Stimulated activated CD4-positive, alpha-beta T cell treated with anti-CD3 and anti-CD28 coated beads, TNF-alpha, amount 100 ng/mL, for 48 hours (primary cell): ENCODE measurements at places on chromosomes 3 and 15.
A peak's percentile ranks its signal among the peaks of the same experiment; 100 is the strongest.

DNA sequence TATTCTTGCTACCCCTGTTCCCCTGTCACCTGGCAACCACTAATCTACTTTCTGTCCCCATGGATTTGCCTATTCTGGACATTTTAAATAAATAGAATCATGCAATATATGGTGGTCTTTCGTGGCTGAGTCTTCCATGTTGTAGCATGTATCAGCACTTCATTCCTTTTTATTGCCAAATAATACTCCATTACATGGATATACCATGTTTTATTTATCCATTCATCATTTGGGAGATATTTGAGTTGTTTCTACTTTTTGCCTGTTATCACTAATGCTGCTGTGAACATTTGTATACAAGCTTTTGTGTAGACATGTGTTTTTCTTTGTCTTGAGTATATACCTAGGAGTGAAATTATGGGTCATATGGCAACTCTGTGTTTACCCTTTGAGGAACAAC is 50.6 kb downstream of the NR2C2 start:
- DNase-seq: no peak

DNA sequence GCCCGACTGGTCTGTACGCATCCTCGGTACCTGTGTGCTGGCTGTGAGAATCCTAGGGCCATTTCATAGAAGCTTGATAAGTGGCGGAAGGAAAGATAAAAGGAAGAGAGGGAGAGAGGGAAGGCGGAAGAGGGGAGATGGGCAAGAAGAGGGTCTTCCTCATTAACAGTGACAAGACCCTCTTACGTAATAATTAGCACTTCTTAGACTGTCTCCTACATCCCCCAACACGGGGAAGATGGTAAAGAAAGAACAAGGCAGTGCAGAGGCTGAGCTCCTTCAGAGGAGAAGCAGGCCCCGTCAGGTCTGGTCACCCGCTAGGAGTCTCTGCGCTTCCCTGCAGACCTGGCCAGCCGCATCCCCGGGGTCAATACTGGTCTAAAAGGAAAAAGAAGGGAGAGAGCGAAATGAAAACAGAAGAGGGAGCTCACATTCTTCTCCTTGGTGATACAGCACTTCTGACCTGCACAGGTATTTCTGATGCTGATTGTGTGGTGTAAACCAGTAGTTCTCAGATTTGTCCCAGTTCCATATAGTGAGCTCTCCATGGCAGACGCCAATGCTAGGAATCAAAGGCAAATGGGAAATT is 19.0 kb upstream of the FAM240A start:
- no peak for DNase-seq

DNA sequence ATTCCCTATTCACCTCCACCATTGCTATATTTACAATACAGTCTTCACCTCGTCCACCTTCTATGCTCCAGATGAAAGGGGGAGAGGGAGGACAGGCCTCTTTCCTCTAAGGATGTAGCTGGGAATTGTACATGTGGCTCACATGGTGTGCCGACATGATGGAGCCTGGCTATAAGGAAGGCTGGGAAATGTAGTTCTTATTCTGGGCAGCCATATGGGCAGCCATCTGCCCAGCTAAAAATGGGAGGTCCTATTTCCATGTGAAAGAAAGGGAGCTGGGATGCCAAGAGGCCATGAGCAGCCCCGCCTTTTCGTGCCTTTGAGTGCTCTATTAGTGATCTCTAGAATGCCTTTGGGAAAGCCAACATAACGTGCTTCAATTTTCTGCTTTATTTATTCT is 27.1 kb upstream of the MGLL start:
- DNase-seq: no peak

- DNase-seq: no peak
Observed at GRCh38 chr3:14300721-14301399, 101.5 kb upstream of the SLC6A6 start.

DNA sequence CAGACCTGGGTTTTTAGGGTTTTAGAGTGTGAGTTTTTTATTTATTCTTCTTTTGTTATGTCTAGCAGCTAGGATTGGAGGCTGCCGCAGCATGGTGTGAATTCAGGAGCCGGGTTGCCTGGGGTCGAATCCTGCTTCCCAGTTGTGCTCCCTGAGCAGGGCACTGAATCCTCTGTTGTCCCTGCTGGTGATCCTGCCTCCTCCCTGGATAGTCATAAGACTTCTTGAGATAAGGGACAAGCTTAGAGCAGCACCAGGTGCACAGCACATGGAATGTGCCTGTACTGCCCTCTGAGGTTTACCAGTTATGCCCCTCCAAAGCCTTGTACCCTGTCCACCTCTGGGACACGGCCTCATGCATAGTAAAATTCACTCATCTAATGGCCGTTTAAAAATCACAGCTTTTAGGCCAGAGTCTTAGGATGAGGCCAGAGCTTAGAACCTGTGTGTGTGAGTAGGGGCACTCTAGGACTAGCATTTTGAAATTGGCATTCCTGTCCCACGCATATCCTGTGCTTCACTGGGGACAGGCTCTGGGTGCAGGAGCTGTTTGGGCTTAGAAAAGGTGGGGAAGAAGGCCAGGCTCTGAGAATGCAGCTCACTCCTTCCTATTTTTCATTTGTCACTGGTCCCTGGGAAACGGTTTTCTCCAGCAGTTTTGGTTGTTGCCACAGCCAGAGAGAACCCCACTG is 47.7 kb downstream of the CHCHD6 start:
- no peak for DNase-seq

- DNase-seq: no peak
Observed at GRCh38 chr3:61903931-61904657, 342.7 kb downstream of the PTPRG start.

DNA sequence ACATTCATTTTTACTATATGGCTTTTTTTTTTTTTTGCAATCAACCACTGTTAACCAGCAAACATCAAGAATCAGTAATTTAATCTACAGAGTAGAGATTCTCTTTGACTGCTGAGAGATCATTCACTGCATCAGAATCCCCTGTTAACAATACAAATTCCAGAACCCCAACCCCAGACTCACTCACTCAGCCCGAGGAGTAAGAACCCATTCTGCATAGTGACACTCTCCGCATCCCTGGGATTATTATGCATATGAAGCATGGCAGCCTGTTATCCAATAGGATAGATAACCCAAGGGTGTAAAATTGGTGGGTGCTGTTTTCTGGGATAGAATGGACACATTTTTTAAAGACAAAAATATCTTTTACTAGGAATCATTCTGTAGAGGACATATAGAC is 76.3 kb upstream of the CCDC39 start:
- DNase-seq: no peak

- DNase-seq: no peak
Observed at GRCh38 chr15:52086011-52086786, 26.4 kb downstream of the BCL2L10 start.

DNA sequence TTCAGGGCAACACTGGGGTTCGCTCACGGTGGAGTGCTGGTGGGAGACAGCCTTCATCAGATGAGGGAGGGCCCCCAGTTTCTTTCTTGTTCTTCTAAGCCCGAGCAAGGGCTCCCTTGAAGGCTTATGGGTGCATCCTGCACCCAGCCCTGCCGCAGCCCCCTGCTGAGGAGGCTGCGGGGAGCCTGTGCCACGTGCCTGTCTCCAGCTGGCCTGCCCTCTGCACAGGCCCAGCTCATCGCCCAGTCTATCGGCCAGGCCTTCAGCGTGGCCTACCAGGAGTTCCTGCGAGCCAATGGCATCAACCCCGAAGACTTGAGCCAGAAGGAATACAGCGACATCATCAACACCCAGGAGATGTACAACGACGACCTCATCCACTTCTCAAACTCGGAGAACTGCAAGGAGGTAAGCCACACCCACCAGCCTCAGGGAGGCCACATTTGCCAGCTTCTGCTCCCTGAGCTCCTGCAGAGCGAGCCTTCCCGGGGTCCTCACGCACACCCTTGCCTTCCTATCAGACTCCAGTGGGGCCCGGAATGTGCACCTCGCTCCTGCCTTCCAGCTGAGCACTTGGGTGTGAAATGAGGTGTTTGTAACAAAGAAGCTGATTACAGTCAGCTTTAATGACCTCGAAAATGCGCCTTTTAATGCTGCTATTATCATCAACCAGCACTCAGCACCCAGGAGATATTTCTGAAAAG is 164.3 kb downstream of the NSMCE3 start:
- DNase-seq: no peak

DNA sequence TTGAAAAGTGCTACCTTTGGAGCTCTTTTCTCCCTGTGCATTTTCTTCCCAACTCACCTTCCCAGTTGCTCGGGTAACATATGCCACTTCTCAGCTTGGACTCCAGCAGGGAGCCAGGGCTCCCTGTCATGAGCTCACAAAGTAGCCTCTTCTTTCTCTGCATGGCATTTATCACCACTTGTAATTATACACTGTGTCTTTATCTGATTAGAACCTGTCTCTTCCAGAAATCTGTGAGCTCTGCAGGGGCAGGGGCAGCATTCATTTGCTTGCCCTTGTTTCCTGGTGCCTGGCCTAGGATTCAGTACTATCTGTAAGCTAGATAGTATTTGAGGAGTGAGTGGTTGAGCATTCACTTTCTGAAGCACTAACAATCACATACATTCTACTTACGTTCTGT is 100.9 kb downstream of the CLSTN2 start:
- no peak for DNase-seq

DNA sequence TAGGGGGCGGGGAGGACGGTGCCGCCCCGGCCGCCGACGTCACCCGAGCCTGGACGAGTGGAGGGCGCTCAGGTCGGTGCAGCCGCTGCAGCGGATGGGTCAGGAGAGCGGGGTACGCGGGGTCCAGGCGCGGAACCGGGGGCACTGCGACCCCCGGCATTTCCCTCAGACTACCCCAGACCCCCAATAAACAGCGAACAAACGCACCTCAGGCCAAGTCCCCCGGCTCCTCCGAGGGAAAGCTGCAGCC is 78.9 kb downstream of the IQSEC1 start:
- no peak for DNase-seq

GRCh38 chr3:110629917-110630316 is 441.7 kb upstream of the NECTIN3 start:
- DNase-seq: no peak

- no peak for DNase-seq
Observed at GRCh38 chr15:100438570-100438969, 90.2 kb downstream of the CERS3 start.

DNA sequence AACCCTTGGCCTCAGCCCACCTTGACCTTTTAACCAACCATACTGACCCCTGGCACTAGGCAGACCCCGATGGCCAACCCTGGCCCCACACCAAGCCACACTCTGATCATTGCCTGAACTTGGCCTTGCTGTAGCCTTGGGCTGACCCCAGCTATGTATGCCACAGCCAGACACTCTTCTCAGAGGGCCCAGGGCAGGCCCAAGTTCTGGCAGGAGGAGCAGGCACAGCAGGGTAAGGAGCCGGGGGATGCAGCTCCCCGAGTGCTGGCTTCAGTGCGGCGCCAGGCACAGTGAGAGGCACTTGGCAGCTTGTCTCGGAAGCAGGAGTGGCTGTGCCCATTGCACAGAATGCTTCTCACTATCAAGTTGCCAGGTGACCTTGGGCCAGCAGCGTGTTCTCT is 22.3 kb downstream of the PRR20G start:
- DNase-seq: no peak

- DNase-seq: no peak
Observed at GRCh38 chr3:119308355-119308754, 14.2 kb downstream of the ARHGAP31 start.

DNA sequence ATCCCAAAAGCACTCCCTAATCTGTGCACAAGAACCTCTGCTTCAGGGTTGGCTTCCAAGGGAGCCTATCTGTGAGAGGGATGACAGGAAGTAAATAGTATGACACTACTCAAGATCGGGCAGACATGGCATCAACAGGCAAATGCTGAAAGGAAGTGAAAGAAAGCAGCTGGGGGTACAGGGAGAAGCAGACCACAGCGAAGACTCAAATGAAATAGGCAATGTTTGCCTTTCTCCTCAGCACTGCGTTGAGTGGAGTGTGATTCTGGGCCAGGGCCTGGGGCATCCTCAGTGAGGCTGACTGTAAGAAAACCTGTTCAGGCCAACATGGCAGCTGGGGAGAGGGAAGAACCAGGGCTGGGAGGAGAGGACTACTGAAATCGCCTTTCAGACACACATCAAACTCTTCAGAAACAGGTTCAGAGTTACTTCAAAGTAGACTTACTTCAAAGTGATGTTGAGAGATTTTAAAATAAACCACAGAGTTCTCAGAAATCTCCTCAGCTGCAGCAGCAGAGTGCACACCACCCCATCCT is 96.6 kb downstream of the SLC9A9 start:
- DNase-seq: peak; percentile 18

- DNase-seq: no peak
Observed at GRCh38 chr3:44659015-44659414, 10.5 kb downstream of the ZNF35 start.

DNA sequence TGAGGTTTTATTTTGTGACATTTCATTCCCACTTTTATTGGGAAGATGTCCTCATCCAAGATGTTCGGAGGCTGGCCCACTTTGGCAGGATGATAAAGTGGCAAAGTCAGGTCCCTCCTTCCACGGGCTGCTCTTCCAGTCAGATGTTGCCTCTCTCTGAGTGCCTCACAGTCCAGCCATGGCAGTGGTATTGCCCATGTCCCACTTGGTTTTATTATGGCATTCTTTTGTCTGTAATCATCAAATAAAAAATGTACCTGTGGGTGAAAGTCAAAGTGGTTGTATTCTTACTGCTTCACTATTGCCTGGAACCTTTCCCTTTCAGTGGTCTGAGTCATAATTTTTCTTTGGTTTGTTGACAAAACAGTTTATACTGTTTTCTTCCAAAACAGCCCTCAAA is 20.2 kb downstream of the ARNT2 start:
- no peak for DNase-seq

GRCh38 chr3:164018500-164018899 is 1059.8 kb downstream of the SI start:
- no peak for DNase-seq

- DNase-seq: no peak
Observed at GRCh38 chr3:123261666-123262065, 59.9 kb downstream of the SEC22A start.

DNA sequence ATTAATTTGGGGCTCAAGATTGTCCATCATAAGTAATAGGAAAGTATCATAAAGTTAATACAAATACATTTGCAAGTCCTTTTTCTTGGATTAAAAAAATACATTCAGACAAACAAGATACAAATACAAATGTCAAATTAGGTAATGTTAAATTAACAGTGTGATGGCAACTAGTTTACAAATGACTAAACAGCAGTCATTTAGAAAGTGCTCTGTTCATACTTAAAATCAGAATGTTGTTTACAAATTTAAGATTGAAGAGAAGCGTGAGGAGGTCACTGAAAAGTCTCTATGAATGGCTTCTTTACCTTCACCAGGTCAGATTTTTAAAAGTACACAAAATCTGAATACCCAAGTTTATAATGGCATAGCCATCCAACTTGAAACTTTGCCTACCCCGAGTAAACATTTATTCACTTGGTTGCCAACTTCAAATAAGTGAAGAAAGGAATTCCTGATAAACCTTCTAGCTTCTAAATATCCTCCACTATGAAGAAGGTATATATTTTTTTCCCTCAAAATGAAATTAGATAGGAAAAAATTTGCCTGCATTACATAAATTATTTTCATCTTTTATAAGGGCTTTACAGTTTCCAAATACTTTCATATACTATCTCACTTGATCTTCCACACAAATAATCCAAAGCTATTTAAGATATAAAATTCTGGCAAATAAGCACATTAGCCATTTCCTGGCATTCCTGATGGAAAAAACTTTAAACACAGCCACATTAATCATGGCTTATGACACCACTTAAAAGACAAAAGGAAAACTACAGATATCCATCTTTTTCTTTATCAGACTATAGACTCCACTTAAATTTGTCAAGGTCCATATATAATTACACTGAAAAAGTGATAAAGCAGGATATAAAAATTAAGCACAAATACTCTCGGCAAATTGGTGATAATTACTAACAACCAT is 11.5 kb upstream of the NEK10 start:
- DNase-seq: no peak

- no peak for DNase-seq
Observed at GRCh38 chr3:161893972-161894371, 397.4 kb downstream of the OTOL1 start.
